ENCODE measurements at places on chromosomes 3 and 15. TPM values are rescaled to one million over a fixed set of nuclear protein-coding genes. Genes with fewer than 3 reads are reported as not detected.

PLCH1 gene
- total RNA-seq: 0.17 TPM

CHRNA7 gene
- total RNA-seq: not detected

DUT gene
- total RNA-seq: 93.7 TPM

IMP3 gene
- 75.0 TPM for total RNA-seq

NANOGP8 gene
- 0.15 TPM for total RNA-seq

CATSPER2 gene
- total RNA-seq: 0.50 TPM

ATP2B2 gene
- not detected for total RNA-seq

HRH1 gene
- 35.6 TPM for total RNA-seq

ATP10A gene
- 5.8 TPM for total RNA-seq

DAZL gene
- total RNA-seq: not detected

GTF2E1 gene
- 13.2 TPM for total RNA-seq

FBLN2 gene
- 195 TPM for total RNA-seq

TGM5 gene
- not detected for total RNA-seq

FRMD4B gene
- total RNA-seq: under 0.01 TPM

FBXL2 gene
- total RNA-seq: 20.2 TPM

SERPINI1 gene
- 4.5 TPM for total RNA-seq

SLC30A4 gene
- total RNA-seq: 10.8 TPM

IQCF6 gene
- not detected for total RNA-seq

CCDC39 gene
- 0.17 TPM for total RNA-seq

CTXN2 gene
- total RNA-seq: not detected

GHSR gene
- total RNA-seq: not detected

CPLX3 gene
- total RNA-seq: not detected

DISP2 gene
- total RNA-seq: 2.2 TPM

CCDC80 gene
- total RNA-seq: 386 TPM

RPL39L gene
- total RNA-seq: 35.6 TPM

LRRIQ4 gene
- total RNA-seq: not detected

Data from smooth muscle cell of trachea (primary cell).